NCI-H1105 treated with DMSO at 0.1 percent for 48 hours (cell line): ENCODE measurements at places on chromosomes 5 and 9.

GRCh38 chr5:150694612-150695011 is 6.2 kb downstream of the RBM22 start:
- no peak for DNase-seq

DNA sequence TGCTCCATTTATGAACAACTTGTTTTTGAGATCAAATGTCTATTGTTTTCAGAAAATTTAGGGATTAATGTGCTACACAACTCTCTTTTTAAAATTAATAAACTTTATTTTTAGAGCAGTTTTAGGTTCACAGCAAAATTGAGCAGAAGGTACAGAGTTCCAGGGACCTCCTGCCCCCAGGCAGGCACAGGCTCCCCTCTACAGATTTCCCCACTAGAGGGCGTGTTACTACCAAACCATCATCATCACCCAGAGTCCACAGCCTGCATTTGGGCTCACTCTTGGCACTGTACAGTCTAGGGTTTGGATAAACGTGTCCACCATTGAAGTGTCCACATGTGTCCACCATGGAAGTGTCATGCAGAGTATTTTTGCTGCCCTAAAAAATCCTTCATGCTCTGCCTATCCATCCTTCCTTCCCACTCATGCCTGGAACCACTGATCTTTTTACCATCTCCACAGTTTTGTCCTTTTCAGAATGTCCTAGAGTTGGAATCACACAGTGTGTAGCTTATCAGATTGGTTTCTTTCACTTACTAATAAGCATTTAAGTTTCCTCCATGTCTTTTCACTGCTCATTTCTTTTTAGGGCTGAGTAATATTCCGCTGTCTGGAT is 61.7 kb downstream of the MRPL36 start:
- peak; percentile 2 for DNase-seq

DNA sequence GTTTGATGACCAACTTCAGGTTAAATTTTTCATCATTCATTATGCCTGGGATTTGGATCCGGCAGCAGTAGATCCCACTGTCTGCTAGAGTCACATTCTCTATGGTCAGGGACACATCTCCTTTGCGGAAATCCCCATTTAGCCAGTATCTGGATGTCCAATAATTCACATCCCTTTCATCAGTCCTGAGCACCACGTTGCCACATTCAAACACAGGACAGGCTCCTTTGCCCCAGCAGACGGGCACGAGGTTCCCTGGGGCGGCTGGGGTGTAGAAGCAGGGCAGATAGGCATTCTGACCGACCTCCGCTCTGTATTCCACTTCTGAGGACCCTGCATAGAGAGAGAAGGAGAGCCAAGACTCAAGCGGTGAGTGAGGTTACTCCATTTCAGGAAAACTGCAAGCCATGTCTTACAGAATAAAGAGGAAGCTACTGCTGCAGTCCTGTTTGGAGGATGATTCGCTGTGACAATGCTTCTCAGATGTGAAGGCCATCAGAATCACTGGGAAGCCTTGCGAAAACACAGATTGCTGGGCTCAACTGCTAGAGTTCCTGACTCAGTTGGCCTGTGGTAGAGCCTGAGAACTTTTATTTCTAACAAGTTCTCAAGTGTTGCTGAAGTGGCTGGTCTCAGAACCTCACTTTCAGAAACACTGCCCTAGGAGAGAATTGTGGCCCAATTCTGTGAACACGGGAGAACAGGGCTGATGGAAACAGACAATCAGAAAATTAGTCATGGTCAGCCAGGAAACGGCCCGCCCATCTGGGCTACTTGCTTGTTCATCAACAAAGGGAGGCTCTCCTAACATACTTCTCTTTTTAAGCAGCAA is 2.0 kb downstream of the HAVCR2 start:
- no peak for DNase-seq

DNA sequence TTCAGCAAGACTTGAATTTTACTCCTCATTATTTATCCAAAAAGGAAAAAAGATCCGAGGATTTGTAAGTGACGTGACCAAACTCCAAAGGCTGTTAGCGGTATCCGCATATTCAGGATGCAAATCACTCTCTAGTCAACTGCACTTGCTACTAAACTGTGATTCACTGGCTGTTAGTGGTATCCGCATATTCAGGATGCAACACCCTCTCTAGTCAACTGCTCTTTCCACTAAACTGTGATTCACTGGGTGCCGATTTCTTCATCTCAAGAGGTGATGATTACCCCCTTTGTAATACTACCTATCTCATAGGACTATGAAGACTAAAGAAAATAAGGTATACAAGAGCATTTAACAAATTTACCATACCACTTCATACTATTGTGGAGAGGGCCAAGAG is 5.7 kb downstream of the MAPKAP1 start:
- DNase-seq: no peak

DNA sequence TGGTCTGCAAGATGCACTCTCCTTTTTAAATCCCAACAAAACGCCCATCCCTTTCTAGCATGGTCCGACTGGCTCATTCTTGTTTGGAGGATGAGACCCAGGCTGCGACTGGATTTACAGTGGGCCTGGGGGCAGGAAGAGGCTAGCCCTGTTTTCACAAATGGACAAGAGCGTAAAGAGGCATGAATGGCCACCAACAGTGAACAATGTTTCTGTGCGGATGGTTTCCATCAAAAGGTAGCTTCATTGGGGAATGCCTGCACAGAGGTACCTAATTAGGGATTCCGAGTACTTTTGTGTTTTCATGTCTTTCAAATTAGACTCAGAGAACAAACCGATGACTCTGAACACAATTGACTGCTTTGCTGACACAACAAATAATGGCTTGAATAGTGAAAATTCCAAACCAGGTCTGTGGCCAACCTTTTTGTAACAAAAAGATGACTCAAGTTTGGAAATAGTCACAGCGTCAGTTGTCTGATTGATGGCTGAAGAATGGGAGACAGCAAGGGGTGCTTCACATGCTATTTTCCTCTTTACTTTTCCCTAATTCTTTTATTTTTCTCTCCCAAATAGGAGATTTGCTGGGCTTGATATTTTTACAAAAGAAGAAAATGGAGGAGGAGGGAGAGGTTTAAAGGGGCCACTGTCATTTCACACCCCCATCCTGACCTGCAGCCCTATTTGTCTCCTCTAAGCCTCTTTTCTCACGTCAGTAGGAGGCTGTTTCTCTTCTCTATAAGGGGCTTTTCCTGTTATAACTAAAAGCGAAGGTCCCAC is 208.1 kb upstream of the S1PR3 start:
- no peak for DNase-seq

DNA sequence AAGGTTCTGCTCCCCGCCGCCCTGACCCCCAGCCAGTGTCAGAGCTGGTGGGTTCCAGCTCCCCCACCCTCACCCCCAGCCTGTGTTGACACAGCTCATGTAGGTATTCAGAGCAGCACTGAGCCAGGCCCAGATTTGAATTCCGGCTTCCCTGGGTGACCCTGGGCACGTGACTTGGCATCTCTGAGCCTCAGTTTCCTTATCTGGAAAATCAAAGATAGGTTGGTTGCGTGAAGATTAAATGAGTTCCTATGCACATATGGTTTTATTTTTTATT is 42.0 kb downstream of the HMCN2 start:
- DNase-seq: no peak

GRCh38 chr5:168409591-168410458 is 76.4 kb upstream of the RARS1 start:
- no peak for DNase-seq

- no peak for DNase-seq
These were observed 75.0 kb downstream of the OTULIN start for GRCh38 chr5:14739538-14739937.

DNA sequence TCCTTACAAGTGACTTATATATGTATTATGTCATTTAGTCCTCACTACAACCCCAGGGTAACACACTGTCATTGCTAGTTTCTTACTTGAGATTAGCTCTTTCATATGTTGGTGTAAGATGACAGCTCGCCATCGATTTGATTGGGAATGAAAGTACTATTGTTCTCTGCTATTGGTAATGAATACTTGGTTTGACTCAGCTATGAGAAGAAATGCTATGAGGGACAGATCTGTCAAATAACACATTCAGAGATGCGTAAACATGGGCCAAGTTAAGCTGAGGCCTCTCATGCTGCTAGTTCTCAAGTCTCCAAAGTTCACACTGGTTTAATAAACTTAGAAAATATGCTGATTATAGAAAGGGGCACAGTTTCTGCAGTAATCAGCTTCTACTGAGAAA is 142.7 kb downstream of the SGCD start:
- no peak for DNase-seq

GRCh38 chr9:93303806-93304573 is 120.1 kb downstream of the WNK2 start:
- DNase-seq: no peak

DNA sequence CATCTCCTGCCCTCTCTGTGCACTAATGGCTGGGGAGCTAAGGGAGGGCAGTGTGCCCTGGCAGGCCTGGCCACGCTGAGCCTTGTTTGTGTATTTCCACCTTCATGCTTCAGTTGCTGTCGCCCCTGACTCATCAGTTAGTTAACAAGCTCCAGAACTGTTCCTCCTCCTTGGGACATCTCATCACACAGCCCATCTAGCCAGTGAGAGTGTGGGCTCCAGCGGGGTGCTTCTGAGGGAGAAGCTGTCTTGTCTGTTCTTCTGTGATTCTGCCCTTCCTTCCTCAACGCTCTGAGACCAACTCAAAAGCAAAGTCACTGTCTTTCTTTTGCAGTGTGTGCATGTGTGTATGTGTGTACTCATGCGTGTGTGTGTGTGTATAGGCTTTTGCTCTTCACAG is 58.3 kb upstream of the CPEB4 start:
- DNase-seq: no peak

DNA sequence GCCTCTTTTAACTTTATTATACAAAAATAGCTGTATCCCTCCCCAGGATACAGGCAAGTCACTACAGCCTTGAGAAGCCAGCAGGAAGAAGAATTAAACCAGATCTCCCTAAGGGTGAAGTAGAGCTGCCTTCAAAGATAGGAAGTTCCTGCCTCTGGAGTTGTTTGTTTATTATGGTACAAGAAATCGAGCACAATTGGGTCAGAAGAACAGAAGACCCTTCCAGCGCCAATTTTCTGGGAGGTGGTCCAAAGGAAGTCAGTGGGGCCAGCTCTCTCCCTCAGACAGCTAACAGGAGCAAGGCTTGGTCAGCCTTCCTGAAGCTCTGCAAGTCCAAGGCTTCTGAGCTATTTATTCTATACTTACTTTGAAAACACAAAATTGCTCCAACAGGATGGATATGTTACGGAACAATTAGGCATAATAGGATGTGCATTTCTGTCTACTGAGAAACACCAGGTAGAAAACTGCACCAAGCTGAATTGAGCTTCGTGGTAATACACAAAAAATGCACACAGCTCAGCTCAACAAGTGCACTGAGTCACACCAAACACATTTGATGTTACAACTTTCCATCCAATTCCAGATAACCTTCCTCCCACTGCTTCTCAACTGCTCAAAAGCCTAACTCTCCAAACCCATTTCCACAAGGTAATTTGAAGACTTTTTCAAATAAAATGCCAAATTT is 16.0 kb downstream of the SERINC5 start:
- DNase-seq: no peak

DNA sequence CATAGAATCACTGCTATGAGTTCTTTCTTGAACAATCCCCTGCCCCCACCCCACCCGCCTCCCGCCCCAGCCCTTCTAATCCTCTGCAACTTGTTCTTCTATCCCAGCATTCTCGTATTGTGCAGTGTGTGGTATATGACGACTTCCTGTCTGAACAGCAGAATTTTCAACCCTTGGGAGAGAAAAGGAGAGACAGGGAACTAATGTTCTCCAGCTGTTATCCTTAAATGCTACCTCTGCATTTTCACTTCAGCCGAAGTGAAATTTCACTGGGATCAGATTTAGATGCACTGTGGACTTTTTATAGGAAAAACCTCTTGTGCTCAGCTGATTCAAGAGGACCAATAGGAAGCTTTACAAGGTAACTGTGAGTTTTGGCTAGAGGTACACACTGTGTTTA is 2.2 kb downstream of the FBXL7 start:
- DNase-seq: no peak

DNA sequence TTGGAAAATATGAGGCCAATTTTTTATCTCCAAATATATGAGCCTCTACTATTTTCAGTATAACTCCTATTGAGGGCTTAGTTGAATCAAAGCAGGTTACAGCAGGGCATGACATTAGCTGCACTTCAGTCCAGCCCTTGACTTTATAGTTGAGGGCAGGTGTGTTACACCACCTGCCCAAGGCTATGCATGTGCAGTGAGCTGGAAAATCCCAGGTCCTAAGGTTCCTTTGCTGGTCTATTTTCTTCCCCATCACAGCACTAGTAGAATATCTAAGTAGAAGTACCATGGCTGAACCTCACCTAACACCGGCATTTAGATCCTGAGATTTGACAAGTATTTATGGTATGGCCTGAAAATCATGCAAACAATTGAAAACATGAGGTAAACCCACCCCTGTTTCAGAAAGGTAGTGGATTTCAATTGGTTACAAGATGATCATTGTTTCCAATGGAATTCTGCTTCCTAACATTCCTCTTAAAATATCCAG is 201.1 kb downstream of the SEMA5A start:
- no peak for DNase-seq

DNA sequence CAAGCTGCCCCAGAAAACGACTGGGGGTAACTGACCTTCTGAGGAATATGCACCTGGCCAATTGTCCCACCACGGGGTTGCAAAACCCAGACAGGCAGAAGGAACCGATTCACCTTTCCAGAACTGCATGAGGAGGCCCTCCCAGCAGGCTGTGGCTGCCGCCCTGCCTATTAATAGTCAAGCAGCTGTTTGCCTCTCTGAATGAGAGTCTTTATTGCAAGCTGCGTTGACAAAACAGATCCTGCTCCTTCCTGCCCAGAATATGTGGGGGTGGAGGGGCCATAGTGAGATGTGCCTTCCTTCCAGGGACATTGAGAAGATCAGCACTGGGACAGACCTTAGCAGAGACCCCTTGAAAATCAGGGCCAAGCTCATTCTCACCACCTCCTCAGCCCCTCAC is 18.3 kb upstream of the TCOF1 start:
- DNase-seq: no peak

GRCh38 chr9:113398796-113399195 is 2.3 kb downstream of the ALAD start:
- DNase-seq: no peak

DNA sequence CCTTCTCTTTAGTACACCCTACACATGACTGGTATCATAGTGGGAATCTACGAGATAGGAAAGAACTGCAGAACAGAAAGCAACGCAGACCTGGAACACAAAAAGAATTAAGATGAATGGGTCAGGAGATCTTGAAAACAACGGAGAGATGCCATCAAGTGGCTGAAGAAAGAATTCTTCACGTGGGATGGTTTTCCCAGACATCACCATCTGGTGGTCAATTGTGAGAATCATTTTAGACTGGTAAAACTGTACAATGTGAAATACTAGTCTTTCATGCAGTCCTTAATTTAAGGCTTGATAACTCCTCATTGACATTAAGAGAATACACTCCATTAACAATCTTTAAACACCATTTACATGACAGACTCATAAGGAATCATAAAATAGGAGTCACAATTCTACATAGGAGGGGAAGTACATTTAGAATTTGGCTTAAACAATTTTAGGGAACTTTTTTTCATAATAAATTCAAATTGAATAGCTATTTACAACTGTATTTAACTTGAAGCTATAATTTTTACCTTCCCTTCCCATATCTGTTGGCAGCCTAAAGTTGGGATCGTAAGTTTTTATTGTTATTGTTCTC is 128.4 kb upstream of the TRPM3 start:
- DNase-seq: peak; percentile 77
